CD4-positive, alpha-beta T cell treated with Interleukin-12 subunit alpha and Interleukin-12 subunit beta, for 1 hour (primary cell): ENCODE measurements at places on chromosomes 2 and 18.
A peak's percentile ranks its signal among the peaks of the same experiment; 100 is the strongest.

GRCh38 chr18:43805646-43806194, 528.4 kb upstream of the SYT4 start:
- DNase-seq = no peak

DNA sequence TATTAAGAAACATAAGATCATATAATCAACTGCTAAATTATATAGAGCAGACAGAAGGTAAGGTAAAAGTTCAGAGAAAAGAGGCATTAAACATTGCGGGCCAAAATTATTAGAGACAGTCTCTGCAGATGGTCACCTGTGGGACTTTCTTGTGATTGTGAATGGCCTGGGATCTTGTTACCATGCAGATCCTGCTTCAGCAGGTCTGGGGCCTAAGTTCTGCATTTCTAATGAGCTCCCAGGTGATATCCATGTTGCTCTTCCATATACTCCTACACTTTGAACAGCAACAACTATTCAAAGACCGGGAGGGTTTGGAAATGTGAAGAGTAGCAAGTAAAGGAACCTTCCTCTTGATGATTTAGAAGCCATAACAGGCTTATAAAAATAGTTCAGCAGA, 8.5 kb upstream of the ETAA1 start:
- DNase-seq = no peak

- DNase-seq = no peak
Observed at GRCh38 chr2:219017201-219017931, 23.9 kb downstream of the CFAP65 start.

- peak; percentile 74 for DNase-seq
Observed at GRCh38 chr18:48833701-48834412, 116.9 kb downstream of the SMAD7 start.

DNA sequence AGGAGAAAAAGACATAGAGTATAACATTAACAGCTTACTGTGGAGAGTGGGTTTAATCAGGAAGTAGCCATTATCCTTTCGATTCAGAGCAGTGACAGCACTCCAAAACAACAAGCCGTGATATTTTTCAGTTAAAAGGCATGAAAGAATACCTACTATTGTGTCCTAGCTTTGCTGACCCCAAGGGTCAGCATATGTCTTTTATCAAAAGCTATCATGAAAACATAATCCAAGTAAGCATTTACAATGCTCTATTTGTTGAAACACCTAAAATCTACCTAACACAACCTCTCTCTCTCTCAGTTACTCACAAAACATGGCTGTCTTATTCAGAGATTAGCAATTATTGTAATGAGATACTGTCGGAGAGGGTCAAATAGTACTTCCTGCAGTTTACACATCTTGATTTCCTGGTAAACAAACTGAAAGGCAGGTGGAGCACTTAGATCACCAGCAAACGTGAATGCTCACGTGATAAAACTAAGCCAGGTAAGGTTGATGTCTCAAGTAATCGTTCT, 100.0 kb downstream of the BAZ2B start:
- DNase-seq = peak; percentile 69

DNA sequence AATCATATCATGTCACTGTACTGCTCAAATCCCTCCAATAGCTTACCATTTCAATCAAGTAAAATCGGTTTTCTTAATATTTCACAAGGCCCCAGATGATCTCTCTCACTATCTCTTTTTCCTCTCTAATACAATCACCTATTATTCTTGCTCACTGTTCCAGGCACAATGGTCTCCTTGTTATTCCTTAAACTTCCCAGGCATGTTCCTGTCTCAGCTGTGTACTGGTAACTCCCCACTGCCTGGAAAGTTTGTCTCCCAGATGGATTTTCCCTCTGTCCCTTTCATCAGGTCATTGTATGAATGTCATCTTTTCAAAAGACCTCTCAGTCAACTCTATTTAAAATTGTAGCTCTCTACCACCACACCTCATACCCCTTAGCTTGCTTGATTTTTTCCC, 30.7 kb upstream of the FANCL start:
- DNase-seq = no peak

DNA sequence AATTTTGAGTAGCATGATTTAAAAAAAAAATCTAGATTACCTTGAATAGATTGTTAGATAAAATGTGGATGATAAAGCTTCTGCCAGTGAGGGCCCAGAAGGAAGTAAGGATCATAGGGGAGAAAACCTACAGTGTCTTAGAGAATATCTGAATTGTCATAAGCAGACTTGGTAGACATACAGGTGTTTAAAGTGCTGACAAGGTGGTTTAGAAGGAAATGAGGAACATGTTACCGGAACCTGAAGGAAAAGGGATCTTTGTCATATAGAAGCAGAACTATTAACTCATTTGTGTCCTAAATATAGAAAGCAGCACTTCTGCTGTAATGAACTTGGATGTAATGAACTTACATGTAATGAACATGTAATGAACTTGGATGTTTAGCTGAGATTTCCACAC, 94.9 kb upstream of the TTC27 start:
- no peak for DNase-seq

GRCh38 chr18:9506046-9506792, 30.9 kb downstream of the RALBP1 start:
- DNase-seq = no peak

DNA sequence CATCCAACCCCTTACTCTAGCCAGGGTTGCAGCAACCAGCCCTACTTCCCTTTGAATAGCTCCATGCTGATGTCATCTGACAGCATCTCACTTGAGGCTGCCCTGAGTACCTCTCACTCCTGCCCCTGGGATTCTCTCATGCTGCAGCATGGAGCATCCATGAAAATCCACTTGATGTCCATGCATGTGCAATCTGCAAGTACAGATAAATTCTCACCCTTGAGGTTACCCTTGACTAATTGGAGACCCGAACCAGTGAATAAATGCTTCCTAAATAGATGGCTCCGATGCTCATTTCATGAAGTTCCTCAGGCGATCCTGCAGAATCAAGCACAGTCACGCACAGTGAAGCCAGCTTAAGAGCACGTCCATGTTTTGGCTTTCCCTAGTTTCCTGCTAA, 298.3 kb downstream of the RBM43 start:
- no peak for DNase-seq

DNA sequence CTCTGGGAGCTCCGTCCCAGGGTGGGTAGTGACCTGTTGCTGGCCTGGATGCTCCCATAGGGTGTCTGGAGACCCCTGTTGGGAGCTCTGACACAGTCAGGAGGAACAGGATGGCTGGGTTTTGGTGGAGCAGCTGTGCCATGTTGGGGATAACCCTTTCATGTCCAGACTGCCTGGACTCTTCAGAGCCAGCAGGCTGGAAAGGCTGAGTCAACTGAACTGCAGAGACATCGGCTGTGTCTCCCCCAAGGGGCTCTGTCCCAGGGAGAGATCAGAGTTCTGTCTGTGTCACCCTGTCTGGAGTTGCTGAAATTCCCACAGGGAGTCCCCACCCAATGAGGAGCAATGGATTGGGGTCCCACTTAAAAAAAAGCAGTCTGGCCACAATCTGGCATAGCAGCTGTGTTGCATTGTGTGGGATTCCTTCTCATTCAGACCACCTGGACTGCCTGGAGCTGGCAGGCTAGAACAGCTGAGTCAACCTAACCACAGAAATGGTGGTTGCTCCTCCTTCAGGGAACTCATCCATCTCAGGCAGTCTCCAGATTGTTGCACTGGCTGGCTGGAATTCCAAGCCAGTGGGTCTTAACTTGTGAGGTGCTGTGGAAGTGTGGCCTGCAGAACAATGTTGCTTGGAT, 37.2 kb downstream of the AGPS start:
- no peak for DNase-seq

DNA sequence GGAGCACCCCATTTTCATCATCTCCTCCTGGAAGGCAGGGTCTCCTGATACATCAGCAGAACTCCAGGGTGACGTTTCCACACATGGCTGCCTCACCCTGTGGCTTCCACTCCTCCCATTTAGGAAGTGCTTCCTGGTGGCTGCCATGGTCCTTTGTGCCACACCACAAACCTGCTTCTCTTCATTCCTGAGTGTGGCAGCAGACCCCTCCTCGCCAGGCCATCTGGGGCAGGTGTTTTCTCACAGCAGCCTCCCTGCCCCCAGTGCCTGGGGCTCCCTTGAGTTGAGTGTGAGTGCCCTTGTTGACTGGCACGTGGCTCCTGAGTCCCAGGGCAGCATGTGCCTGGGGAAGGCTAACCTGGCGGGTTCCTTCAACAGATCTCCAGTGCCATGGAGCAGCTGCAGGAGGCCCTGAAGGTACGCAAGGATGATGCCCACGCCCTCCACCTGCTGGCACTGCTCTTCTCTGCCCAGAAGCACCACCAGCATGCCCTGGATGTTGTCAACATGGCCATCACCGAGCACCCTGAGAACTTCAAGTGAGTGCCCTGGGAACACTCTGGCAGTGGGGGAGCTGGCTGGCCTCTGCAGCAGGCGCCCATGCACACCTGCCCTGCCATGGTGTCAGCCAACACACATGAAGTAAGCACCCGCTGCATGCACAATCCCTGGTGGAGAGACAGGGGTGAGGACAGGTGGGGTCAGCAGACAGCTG, 113.4 kb upstream of the MCFD2 start:
- DNase-seq = no peak

- no peak for DNase-seq
Observed at GRCh38 chr2:68620772-68621171, 22.6 kb upstream of the PROKR1 start.

- DNase-seq = no peak
Observed at GRCh38 chr18:58396144-58396543, 232.7 kb downstream of the ALPK2 start.

DNA sequence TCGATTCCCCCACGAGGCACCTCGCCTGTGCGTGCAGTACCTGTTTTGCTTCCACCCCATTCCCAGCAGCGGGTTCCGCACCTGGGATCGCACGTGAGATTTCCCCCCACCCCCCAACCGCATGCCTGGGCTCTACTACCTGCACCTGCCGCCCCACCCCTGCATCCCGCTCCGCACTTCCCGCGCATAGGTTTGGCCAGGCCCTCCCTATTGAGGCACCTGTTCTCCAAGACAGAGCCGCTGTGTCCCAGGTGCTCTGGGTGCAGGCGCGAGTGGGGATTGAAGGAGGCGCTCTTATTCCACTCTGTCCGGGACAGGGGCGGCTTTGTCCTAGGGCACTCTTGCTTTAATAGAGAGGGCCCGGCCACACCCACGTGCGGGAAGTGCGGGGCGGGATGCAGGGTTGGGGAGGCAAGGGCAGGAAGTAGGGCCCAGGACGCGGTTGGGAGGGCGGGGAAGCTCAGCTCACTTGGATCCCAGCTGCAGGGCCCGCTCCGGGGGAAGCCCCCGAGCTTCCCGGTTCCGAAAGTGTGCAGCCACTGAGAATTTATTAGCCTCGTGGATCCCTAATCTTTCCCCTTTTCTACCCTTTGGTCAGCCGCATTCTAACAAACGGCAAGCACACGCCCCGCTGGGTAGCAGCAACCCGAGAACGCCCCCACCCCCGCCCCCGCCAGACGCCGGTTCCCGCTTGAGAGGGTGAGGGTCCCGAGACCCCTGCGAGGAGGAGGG, 670 bp upstream of the MOCOS start:
- DNase-seq = no peak

DNA sequence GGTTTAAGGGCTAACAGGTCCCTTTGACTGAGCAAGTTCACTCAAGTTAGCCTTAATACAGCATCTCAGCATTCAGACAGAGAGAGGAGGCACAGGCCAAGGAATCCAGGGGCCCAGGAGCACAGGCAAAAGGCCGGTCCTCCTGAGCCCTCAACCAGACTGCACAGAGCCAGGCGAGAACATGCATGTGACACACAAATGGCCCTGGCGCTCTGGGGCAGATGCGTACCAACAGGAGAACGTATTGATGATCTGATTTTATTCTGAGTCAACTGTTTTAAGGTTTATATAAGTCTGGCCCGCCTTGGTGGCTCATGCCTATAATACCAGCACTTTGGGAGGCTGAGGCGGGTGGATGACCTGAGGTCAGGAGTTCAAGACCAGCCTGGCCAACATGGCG, 34.9 kb downstream of the KCNIP3 start:
- DNase-seq = no peak

GRCh38 chr2:240960309-240960970, 38.0 kb upstream of the SNED1 start:
- DNase-seq = no peak

GRCh38 chr2:23244617-23245016, 140.4 kb upstream of the KLHL29 start:
- no peak for DNase-seq

DNA sequence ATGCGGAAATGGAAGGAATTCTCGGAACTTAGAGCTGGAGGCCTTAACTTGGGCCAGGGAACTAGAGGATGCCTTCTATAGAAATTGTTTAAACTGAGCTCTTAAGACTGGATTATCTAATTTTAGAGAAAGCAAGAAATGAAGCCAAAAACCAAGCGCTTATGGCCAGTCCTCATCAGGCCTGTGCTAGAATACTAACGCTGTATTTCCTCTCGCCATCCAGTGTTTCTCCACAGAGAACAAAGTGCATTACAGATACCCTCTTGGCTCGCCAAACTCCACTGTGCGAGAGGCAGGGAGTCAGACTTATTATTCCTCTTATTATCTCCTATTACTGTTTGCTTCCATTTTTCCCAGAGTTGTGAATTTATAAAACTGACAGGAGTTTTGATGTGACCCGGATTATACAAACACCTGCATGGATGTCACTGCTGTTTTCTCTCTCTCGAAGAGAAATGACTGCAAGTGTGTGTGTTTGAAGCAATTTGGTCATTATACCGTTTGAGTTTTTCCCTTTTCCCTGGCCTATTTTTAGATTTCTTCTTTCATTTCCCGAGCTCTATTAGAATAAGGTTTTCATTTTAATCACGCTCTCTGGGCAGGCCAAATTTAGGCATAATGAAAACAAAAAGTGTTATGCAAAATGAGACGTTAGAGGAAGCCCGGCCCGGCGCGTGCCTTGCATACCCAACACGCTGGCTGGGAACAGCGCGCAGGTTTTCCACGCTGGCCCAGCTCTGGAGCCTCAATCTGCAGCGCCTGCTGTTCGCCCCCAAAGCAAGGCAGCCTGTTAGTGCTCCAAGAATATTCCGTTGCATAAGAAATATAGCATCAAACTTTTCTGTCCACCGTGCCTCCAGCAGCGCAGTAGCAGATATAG, 103.3 kb downstream of the ALK start:
- DNase-seq = no peak

- no peak for DNase-seq
Observed at GRCh38 chr2:217551252-217551899, 451.4 kb downstream of the TNS1 start.

- DNase-seq = no peak
Observed at GRCh38 chr2:132974467-132975095, 304.6 kb upstream of the LYPD1 start.

DNA sequence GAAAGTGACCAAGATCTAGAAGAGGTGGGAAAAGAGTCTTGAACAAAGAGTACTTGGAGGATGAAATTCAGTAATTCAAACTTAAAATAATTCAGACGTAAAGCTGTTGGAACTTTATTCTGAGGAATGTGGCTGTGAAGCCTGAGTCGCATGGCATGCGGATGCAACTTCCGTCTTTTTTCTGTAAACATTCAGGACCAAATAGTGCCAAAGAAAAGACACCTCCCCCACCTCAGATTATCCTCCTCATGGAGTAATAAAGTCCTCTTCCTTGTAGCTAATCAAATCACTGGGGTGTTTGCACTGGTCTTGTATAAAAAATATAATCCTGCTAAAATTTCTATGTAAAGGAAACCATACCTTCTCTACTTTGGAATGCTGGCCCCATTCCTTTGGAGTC, 790.4 kb downstream of the TSN start:
- no peak for DNase-seq
